ENCODE measurements at places on chromosomes 1 and 21.

DNA sequence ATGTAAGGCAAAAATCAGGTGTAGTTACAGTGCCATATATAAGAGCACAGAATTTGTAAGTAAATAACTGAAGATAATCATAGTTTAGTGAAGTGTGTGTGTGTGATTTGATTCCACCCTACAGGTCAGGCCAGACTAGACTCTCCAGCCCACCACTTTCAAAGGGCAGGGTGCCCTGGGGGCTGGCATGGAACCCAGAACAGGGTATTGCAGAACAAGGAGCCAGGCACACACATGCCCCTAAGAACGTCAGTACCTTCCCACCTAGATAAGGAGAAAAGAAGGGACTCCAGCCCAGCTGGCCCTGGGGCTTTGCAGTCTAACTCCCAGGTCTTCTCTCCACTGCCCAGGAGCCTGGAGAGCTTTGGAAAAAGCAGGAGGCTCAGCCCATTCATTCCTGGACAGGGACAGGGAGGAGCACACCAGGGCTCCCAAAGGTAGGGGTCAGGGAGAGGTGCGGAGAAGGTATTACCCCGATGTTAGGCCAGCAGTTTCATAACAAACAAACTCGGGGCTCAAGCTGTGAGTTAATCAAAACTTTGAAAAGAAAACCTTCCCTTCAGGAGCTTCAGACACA, 149.7 kb upstream of the VANGL1 start:
- no peak for DNase-seq

GRCh38 chr1:199272628-199273086, 633.8 kb downstream of the PTPRC start:
- DNase-seq: no peak

DNA sequence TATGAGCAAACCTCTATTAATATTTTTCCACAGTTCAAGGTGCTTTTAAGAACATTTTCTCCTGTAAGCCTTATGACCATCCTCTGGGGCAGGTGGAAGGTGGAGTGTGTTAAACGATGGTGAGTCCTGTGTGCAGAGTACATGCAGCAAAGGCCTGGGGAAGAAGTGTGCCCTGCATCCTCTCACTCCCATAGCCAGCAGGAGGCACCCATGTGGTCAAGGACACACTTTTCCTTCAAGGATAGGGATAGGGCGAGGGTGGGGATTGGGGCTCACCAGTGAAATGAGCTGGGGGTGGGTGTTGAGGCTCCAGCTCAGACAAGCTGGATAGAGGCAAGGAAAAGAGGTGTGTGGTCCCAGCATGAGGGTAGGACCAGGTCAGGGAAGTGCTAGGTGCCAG, 120.8 kb upstream of the KCNE2 start:
- no peak for DNase-seq

- DNase-seq: no peak
These were observed 3.7 kb upstream of the MEGF6 start for GRCh38 chr1:3614755-3615742.

DNA sequence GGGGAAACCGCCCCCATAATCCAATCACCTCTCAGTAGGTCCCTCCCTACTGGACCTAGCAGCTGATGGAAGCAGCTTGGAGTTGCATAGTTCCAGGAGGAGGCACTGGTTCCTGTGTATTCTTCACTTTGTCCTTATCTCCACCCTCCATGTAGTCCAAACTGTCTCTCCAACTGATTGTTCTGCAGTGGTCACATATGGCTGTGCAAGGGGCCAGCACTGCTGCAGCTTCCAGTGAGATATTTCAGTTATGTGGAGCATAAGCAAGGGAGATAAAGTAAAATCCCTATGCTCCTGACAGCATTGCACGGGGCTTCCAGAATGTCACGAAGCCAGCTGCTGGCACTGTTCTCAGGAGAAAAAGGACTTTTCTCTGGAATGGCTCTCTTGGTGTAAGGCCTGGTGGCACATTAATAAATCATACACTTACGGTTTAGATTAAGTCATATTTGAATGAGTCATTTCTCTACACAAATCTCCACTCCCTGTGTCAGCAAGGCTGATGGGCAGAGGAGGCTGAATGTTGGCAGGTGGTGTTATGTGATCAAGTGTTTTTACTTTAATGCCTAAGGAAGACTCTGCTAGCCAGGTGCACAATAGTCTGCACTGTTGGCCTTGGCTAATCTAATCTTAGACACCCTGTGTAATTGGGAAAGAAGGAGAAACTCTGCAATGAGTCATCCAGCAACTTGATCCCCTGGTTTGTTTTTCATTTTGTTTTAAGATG, 93.4 kb downstream of the KCNK1 start:
- no peak for DNase-seq

DNA sequence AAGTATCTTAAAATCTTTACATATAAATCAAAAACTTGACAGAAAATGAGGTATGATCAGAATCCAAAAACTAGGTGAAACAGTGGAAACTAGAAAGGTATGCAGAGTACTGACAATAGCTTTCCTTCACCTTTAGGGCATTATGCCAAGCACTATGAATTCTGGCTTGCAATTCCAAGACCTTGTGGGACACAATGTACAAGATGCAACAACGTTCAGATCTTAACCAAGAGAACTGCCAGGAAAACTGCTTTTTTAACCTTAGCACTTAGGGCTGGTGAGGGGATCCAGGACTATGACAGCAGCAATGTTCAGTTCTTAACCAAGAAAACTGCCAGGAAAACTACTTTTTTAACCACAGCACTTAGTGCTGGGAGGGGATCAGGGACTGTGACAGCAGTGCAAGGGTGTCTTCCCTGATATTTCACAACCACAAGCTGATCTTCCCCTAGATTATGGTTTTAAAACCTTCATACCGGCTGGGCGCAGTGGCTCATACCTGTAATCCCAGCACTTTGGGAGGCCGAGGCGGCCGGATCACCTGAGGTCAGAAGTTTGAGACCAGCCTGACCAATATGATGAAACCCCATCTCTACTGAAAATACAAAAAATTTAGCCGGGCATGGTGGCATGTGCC, 22.3 kb downstream of the FOXJ3 start:
- no peak for DNase-seq

DNA sequence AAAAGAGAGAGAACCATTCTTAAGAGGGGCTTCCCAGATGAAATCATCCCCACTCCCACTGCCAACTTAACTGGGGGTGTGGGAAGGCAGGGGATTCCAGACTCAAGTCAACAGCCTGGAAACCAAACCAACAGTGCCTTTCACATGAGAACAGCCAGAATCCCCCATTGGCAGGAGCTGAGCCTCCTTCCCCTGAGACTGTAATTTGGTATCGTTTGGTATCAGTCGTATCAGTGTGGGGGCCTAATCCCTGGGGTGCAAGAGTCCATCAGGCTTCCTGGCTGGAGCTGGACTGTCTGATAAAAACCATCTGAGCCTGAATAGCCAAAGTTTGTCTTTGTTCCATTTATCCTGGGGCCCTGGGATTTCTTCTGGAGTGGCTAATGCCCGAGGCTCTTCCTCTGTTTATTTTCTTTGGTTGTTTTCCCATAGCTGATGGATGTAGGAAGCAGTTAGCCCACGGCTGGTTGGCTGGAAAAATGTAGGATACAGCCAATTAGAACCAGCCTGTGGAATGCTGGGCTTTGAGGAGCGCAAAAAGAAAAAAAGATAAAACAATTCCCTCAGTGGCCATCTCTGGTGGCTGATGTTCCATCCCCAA, 84.6 kb downstream of the LAMC2 start:
- DNase-seq: no peak

GRCh38 chr1:78483903-78484302, 6.9 kb upstream of the PTGFR start:
- DNase-seq: no peak

GRCh38 chr1:227314014-227314848, 4.1 kb downstream of the CDC42BPA start:
- no peak for DNase-seq

GRCh38 chr1:171590022-171590421, 32.0 kb upstream of the MYOCOS start:
- no peak for DNase-seq

GRCh38 chr1:83516369-83516768, 482.6 kb downstream of the TTLL7 start:
- DNase-seq: no peak

DNA sequence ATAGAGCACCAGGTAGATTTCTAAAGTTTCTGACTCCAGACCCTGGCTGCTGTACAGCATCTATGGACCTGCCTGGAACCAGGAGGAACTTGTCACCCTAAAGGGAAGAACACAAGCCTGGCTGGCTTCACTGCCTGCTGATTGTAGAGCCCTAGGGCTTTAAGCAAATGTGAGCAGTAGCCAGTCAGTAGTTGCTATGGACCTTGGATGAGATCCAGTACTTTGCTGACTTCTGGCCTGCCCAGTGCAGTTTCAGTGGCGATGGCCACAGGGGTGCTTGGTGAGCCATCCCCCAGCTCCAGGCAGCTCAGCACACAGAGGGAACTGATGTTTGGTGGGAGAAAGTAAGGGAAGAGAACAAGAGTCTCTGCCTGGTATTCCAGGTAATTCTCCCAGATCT, 68.4 kb downstream of the ATP6V1G3 start:
- no peak for DNase-seq

GRCh38 chr1:63319046-63320021, 3.0 kb upstream of the FOXD3 start:
- DNase-seq: no peak

GRCh38 chr21:21159253-21159899, 161.2 kb downstream of the NCAM2 start:
- DNase-seq: no peak

DNA sequence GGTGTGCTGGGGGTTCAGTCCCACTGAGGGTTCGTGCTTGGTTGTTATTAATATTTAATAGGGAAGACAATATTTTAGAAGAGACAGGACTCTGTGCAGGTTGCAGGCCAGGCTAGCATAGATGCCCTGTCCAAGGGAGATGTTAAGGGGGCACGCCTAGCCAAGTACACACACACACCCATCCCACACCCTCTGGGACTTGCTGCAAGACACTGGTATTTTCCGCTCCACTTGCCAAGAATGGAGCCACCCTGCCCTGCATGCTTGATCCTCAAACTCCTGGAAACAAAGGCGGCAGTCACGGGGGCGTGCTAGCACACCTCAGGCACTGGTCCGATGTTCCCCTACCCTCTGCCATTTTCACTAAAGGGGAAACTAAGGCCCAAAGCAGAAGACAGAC, 99.1 kb downstream of the MRPL37 start:
- DNase-seq: no peak

DNA sequence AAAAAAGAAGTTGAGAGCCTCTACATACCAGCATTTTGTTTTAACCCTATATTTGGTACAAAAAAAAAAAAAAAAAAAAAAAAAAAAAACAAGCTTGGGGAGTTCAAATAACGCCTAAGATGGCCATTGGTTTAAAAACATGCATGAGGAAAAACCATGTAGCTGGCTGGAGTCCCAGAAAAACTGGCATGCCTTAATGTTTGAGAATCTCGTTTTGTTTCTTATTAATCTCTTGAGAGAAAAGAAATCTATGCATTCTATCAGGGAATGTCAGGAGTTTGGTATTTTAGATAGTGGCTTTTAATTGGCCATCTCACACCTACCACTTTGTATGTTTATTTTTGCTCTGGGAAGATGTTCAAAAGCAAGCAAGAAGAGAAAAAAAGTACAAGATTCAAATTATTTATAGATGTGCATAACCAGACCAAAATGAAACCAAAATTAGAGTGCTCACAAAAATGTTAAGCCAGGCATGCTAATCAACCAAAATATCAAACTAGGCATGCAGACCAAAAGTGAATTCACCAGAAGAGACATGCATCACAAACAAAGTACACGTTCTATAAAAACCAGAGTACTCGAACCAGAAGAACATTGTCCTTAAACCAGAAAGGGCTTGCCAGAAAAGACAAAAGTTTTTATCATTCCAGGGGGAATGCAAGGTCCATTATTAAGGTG, 156.6 kb downstream of the AK5 start:
- no peak for DNase-seq

- no peak for DNase-seq
These were observed 6.3 kb downstream of the SRSF11 start for GRCh38 chr1:70227439-70227838.

DNA sequence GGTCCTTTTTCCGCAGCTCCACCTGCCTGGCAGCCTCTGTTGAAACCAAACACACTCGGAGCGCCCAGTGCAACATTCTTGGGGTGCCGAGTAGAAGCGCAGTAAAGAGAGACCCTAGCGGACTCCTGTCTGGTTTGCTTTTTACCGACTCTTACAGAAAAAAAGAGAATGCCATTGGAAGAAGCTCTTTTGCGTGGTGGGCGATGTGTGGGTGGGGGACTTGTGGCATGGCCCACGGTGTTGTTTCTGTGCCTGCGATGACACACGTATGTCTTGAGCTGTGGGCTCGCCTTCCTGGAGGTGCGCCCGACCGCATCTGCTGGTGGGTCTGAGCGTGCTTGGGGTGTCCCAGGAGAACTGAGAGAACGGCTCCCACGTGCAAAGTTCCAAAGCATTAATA, 7.3 kb upstream of the BARHL2 start:
- DNase-seq: no peak

DNA sequence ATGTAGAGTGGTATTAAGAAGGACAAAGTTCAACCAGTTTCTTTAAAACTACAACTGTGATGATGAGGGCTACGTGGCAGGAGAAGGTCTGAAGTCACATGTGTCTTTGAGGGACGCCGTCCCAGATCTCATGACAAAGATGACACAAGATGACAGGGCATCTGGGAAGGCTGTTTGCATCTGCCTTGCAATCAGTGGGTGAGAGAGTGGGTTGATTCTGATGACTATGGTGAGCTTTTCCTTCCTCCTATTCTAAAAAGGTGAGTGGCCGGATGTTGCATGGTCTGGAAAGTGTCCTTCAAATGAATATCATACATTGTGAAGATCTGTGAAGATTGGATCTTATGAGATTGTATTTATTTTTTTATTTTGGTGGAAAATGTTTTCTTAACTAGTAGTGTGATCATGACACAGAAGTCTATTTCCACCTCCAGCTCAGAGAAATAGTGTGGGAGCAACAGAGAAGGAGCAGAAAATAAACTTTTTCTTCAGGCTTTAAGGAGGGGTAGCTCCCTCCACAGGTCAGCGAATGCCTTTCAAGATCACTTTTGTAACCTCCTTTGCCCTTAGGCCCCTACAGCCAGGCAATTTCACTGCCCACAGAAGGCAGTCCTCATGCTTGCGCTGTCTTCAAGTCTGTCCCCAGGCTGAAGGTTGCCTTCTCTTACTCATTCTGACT, 76.0 kb upstream of the ATF3 start:
- no peak for DNase-seq

GRCh38 chr1:169193191-169193850, 86.8 kb downstream of the ATP1B1 start:
- DNase-seq: no peak

DNA sequence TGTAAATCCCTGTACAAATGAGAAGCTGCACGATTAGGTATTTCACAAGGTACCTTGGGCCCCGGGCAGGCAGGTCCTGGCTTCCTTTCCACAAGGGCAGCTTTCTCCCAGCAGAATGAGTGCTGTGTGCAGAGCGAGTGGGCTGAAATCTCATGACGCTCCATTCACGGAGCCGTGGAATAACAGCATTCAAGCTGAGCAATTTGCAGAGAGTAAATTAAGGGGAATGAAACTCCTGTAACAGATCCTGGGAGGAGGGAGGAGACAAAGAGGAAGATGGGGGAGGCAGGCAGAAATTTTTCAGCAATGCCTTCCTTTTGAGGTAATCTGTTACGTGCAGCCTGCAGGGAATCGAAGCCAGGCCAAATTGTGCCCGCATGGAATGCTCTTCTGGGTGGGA, 239.9 kb downstream of the TNR start:
- DNase-seq: no peak

All from stimulated activated CD8-positive, alpha-beta memory T cell treated with anti-CD3 and anti-CD28 coated beads, Interleukin-4, amount 100 ng/mL, for 4 hours (primary cell).